ENCODE measurements at places on chromosomes 6 and 20. TPM values are rescaled to one million over a fixed set of nuclear protein-coding genes. Genes with fewer than 3 reads are reported as not detected.

The PDYN gene
- total RNA-seq, result not detected

DNA sequence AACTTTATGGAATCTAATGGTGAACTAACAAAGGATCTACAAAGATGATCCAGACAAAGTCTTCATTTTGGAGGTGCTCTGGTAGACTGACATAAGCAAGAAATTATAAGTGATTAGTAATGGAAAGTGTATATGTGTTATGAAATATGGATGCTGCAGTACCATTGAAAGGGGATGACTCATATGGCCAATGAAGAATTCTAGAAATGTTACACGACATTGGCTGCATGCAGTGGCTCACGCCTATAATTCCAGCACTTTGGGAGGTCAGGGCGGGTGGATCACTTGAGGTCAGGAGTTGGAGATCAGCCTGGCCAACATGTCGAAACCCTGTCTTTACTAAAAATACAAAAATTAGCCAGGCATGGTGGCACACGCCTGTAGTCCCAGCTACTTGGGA, 23.5 kb downstream of the CFAP206 start:
- no peak for DNase-seq

- no peak for DNase-seq
Measured at GRCh38 chr6:26394289-26394688, 7.8 kb upstream of the BTN3A1 start.

DNA sequence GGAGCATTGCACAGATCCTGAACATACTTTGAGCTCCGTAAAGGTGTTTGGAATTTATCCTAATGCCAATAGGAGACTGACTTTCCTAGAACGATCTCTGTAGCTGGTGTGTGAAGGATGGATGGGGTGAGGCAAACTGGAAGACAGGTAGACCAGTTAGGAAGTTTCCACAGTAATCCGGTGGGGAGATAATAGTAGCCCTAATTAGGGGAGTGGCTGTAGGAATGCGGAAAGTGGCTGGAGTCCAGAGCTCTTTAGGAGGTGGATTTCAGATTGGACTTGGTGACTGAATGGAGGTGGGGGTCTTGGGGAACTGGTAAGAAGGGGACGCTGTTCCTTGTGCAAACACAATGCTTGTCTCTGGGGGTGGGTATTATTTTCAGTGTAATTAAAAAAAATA, 146.3 kb downstream of the SOX4 start:
- DNase-seq, result no peak

The RSPO4 gene
- total RNA-seq, result not detected

The SLC22A2 gene
- total RNA-seq, result not detected

DNA sequence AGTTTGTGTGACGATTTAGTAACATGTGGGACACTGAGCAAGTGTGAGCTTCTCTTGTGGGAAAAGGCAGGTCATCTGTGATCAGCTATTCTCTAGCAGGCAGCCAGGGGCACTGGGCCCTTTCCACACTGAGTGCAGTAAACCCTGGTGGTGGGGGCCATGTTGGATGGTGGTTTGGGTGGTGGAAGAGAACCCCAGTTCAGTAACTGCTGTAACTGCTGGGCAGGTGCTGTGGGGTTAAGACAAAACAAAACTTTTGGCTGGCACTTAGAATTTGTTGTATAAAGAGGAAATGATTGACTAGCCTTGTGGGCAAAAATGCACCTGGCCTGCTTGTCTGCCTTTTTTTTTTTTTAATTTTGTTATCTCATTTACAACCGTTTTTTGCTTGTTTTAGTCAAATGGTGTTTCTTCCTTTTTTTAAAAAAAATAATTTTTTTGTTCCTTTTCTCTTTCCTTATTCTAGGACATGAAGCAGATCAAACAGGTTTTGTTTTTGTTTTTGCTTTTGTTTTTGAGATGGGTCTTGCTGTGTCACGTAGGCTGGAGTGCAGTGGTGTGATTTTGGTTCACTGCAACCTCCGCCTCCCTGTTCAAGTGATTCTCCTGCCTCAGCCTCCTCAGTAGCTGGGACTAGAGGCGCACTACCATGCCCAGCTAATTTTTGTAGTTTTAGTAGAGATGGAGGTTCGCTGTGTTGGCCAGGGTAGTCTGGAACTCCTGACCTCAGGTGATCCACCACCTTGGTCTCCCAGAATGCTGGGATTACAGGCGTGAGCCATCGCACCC, 59.8 kb downstream of the IGF2R start:
- DNase-seq, result no peak

The L3MBTL1 gene
- 29.5 TPM for total RNA-seq

The TREML2 gene
- not detected for total RNA-seq

GRCh38 chr20:60049601-60050000, 91.4 kb downstream of the CDH26 start:
- no peak for DNase-seq

DNA sequence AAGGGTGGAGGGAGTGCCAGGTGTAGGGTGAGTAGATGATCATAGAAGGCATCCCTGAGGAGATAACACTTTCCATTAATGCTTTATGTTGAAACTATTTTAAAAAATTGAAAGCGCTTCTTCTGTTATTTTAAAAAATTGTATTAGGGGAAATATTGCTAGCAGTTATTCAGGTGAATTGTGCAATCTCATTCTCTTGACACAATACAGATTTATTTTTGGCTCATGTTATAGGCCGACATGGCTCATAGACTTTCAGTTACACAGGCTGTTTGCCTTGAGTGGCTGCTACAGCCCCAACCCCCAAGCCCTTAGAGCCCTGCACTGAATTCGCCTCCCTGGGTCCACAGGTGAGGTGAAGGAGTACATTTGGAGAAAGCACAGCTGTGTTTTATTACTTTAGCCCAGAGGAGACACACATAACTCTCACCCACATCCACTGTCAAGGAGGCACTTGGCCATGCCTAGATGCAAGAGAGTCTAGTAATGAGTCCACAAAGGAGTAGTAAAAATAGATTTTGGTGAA, 228.2 kb downstream of the RFPL4B start:
- DNase-seq, result no peak

The EBF4 gene
- total RNA-seq, result 69.5 TPM

GRCh38 chr20:48763216-48763914, 64.4 kb downstream of the PREX1 start:
- DNase-seq, result no peak

The NFYA gene
- 12.3 TPM for total RNA-seq

The TGM3 gene
- total RNA-seq, result not detected

The NUP43 gene
- 47.6 TPM for total RNA-seq

DNA sequence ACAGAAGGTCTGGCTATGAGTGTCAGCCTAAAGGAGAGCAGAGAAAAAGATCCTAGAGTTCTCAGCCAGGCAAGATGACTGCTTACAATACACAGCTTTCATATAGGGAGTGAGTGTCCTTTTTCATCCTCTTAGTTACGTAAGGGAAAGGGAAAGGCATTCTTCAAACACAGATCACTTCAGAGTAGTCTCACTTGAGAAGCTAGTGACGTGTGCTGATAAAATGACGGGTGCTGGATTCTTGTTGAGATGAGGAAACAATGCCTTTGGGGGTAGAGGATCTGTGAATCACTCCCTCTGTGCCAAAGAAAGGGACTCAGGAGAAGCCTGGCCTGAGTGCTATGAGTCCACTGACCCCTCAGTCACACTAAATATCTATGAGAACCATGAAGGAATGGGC, 117.3 kb downstream of the QRSL1 start:
- DNase-seq, result no peak

The MYB gene
- 4.0 TPM for total RNA-seq

The RUNX2 gene
- total RNA-seq, result 6.2 TPM

DNA sequence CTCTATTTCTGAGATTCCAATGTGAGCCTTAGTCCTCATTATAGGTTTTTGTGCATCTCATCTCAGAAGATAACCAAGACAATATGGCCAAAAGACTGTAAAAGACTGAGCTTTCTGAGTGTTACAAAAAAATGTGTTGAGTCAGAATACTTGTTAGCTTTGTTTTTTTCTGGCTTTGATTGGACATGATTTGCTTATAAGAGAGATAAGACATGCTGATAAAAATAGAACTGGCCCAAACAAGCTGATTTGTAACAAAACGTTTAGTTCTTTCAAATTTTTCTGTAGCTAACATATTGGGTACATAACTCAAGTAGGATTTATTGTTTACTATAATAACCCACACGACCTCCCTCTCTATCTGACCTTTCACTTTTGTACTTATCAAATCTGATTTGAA, 32.9 kb downstream of the FILIP1 start:
- no peak for DNase-seq

- no peak for DNase-seq
Measured at GRCh38 chr6:163775313-163775712, 360.8 kb downstream of the QKI start.
